ENCODE measurements at places on chromosomes 4 and X.
A peak's percentile ranks its signal among the peaks of the same experiment; 100 is the strongest.

DNA sequence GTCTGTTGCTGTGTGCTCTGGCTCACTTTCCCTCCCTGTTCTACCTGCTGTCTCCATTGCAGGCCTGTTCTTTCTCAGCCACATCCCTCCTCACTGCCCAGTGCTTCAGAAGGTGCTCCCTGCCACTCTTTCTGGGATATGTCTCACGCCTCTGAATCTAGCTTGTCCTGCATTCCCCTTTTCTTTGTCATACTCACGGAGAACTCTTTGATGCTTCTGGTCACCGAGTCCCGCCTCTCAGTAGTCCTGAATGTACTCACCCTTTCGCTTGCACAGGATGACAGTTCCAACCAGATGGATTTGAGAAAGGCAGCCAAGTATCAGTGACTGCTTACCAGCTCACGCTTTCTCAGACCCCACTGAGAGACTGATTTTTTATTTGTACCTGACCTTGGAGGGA, 65.2 kb upstream of the TLR2 start:
- no peak for DNase-seq

GRCh38 chr4:188032170-188032569, 36.6 kb downstream of the ZFP42 start:
- no peak for DNase-seq

GRCh38 chr4:158170691-158171561, 1.9 kb downstream of the GASK1B start:
- no peak for DNase-seq

DNA sequence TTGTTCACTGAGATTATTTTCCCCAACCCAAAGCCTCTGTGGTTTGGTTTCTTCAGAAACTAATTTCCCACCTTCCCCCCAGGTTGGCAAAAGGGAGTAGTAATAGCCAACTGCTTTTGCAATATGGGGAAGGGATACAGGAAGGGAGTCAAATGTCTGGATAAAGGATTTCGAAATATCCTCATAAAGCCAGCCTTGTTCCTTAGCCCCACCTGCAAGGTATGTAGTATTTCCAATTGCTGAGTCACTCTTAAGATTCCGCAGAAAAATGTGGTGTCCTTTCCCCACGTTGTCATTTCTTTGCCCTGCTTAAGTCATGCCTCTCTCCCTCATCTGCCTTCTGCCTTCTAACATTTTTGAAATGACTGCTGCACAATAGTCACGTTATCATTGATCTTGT, 138.8 kb upstream of the DCAF8L1 start:
- no peak for DNase-seq

GRCh38 chr4:22969287-22969896, 276.7 kb downstream of the GBA3 start:
- DNase-seq, result no peak

DNA sequence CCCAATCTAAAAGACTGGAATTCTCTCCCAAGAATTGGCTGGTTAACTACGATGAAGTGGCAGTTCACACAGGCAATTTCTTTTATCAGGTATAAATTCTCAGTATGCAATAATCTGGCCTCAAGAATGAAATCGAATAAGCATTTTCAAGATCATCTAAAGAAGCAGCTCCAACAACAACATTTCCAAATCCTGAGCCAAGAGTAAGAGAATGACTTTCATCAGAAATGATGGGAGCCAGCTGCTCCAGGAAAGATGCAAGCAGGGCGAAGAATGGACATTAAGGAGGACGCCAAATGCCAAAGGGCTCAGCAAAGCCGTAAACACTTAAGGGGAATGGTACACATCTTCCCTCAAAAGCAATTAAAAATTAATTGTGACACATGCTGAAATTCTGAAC, 12.0 kb downstream of the ADAMTS3 start:
- DNase-seq, result no peak

DNA sequence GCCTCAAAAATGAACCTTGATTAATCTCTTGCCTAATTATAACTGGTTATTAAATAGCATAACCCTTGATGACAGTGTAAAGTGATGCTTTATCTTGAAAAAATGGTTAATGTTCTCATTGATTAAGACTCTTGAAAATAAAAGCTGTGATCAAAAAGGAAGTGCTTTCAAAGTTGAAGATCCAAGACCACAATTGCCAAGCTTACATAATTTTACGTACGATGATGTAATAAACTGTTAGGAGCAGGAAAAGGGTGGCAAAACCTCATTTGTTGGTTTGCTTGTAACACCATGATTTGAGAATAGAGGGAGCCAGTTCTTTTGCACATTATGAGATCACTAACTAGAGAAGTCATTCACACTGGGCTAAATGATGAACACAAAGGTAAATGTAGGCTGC, 322.2 kb downstream of the ADGRL3 start:
- DNase-seq, result no peak

- peak; percentile 75 for DNase-seq
Measured at GRCh38 chr4:143558823-143559756, 45.6 kb downstream of the SMARCA5 start.

DNA sequence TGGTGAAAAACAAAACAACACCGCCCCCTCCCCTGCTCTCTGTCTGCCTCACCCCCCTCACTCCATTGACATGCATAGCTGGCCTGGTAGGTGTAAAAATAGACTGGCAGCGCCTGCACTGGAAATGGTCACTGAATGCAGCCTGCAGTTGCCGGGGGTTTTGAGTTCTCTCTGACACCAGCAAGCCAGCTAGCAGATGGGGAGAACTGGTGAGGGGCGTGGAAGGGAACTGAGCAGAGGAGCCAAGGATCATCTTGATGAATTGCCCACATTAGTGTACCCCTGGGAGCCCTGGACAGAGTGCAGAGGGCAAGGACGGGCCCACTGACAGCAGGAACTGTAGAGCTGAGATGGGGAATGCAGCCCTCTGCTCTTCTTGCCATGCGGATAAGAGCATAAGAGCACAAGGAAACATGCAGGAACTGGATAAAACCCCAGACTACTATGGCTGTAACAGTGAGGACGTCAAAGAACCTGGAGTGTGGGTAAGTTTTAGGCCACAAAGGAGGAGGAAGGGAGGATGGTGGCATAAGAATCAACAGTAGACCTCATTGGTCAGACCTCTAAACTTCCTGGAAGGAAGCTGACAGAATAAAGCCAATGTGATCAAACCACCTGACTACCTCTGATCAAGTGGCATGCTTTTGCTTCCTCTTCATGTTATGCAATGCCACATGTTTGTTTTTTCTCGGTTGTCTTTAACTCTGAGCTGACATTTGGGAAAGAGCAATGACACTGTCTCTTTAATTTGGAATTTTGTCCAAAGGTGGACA, 96.3 kb downstream of the ANK2 start:
- no peak for DNase-seq

GRCh38 chr4:90093526-90093925, 33.7 kb upstream of the CCSER1 start:
- no peak for DNase-seq

- no peak for DNase-seq
Measured at GRCh38 chr4:6892190-6892908, 17.3 kb upstream of the TBC1D14 start.

DNA sequence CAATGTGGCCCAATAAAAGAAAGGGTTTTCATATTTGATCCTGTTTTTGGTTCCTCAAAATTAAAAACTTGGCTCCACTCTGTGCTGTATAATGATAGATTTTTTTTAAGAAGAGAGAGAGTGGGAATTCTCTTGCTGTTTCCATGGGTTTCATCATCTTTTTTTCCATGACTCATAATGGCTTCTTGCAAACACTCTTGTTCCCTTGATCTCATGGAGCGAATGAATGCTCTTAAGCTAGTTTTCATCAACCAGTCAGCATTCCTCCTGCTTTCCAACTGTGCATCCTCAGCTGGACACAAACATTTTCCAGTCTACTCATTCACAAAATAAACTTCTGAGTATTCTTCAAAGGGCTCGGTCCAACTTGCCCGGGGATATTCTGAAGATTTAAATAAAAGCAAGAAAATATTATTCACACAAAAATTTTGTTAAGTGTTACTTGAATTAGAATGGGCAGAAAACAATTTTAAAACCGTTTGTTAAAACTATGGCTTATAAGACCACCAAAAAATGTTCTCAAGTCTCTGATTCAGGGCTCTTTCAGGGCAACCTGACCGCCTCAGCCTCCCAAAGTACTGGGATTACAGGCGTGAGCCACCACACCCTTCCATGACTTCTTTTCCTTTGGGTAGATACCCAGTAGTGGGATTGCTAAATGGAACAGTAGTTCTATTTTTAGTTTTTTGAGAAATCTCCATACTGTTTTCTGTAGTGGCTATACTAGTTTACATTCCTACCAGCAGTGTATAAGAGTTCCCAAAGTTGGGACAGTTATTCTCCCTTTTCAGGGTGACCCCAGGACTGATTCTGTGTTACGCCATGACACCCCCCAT, 64.7 kb downstream of the TMEM156 start:
- DNase-seq, result no peak

DNA sequence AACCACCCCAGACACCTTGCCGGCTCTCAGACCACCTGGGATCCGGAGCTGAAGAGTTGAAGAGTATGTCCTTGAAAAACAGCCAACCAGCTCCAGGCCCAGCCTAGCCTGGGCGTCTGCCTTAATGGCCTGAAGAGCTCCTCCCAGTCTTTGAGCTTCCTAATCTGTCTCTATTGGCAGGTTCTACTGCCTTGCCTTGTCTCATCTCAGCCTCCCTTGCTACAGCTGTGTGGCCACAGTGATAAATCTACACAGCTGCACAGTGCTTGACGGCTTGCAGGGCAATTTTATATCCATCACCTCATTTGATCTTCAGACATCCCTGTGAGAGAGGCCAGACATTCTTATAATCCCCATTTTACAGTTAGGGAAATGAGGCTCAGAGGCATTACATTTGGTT, 19.9 kb downstream of the AWAT2 start:
- no peak for DNase-seq

DNA sequence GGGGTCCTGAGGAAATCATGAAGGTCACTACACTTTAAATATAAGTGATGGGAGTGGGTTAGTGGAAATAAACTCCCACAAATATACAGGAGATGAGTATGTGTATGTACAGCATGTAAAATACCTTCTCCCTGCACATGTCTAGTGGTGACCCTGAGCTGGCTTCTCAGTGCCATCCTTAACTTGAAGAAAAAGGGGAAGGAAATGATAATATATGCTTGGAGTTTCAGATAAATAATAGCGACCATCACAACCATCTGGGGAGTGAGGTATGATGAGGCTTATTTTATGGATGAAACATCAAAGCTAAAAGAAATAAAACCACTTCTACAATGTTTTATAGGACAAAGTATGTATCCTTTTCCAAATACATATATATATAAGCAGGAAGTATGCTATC, 41.0 kb upstream of the SORBS2 start:
- DNase-seq, result no peak

DNA sequence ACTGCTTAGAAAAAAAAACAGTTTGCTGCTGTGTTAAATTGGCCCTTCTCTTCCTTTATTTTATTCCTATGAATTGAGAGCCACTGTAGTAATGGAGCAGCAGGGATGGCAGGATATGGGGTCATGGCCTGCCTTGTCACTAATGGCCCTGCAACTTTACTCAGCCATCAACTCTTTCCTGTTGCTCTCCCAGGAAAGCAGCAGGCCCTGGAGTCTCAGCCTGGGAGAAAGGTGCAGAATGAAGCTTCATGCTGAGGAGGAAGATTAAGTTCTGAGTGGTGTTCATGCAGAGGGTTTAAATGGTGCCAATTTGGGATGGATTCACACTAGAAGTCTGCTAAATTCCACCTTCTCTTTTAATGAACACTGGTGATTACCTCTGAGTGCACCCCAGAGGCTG, 285.6 kb downstream of the GPAT3 start:
- DNase-seq, result no peak

GRCh38 chrX:22629105-22629725, 356.5 kb downstream of the CBLL2 start:
- DNase-seq, result no peak

GRCh38 chr4:46952451-46952850, 40.9 kb downstream of the GABRA4 start:
- no peak for DNase-seq

DNA sequence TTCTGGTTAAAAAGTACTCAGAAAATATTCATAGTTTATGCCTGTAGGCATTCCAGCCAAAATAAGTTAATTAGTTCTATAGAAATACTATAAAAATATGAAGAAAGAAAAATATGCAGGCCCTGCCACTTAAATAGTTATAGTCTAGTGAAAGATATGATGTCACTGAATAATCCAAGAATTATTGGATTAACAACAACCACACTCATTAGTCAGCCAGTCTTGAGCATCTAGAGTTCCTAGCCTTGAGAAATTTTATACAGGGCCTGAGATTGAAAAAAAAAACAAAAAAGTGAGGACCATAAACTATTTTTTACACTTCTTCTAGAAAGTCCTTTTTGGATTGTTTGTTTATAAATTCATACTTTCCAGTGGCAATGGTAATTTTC, 823.0 kb downstream of the FAT4 start:
- no peak for DNase-seq

DNA sequence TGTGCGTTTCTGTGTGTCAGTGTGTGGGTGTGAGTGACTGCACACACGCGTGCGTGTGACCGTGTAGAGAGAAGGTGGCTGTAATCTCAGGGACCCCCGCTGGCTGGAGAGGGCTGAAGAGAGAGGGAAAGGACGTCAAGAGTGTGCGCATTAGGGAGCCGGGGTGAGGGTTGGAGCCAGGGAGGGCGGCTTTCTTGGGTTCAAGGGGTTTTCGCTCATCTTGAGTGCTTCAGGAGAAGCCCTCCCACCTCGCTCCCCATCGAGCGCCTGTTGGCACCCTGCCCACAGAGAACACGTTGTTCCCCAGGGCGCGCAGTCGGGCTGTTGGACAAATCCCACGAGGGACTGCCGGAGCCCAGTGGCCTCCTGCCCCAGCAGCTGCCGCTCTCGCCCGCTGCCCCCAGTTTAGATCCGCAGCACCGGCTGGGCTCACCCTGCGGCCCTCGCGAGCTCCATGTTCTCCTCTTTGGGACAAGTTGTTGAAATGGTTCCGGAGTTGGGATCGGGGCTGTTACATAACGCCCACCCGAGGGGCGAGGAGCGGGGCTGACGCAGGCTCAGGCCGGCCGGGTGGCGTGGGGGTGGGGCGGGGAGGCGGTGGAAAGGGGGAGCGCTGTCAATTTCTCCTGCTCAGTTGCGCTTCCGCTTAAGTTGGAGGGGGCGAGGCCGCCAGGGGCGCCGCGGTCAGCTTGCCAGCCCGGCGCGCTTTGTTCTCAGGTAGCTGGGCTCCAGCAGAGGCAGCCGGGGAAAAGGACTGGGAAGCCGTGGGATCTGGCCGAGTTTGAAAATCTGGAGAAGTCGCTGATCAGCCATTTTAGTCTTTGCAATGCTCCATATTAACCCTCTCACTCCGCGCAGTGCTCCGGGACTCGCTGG, 1.6 kb downstream of the GRIA2 start:
- DNase-seq, result peak; percentile 22

GRCh38 chr4:71201817-71202576, 136.8 kb upstream of the SLC4A4 start:
- no peak for DNase-seq

- DNase-seq, result no peak
Measured at GRCh38 chr4:8542776-8543525, 37.2 kb upstream of the GPR78 start.

DNA sequence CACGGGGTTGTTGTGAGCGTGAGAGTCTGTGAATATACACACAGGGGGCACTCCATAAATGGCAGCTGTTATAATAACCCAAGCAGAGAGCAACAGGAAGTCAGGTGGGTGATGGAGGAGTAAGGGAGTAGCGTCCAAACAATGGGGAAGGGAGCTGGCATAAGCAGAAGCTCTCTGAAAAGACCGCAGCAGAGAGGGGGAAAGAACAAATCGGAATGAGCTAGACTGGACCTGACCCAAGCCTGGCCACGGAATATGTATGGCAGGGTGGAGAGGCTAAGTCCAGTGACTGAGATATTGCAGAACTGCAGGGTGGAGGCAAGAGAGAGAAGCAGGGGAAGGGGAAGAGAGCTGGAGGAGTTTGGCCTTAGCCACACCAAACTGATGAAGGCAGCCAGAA, 6.5 kb upstream of the GJB1 start:
- DNase-seq, result peak; percentile 11

GRCh38 chr4:169202145-169202699, 68.5 kb downstream of the SH3RF1 start:
- no peak for DNase-seq

Data from NCI-H510A (cell line).